Activated CD4-positive, CD25-positive, alpha-beta regulatory T cell treated with anti-CD3 and anti-CD28 coated beads, Interleukin-2, amount 50 U/mL, for 24 hours (primary cell): ENCODE measurements at places on chromosomes 11 and 22.

- no peak for ATAC-seq
These were observed 49.2 kb upstream of the TIMP3 start for GRCh38 chr22:32752326-32752725.

DNA sequence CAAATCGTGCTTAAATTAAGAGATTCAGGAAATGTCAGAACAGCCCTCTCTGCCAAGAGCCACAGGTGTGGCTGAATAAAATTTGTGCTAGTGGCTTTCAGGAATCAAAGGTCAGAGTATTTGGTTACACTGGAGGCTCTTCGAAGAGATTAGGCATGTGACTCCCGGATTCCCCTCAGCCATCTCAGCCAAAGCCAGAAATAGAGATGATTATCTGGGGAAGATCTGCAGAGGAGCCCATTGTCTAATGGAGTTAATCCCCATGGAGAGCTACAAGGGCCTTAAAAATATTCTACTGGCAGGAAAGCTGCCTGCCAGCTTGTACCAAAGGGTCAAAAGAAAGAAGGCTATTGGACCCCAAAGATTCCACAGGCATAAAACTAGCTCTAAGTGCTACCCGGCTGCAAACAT, 1259.5 kb downstream of the TBC1D22A start:
- no peak for ATAC-seq

- no peak for ATAC-seq
These were observed 19.1 kb downstream of the CYB5R2 start for GRCh38 chr11:7654195-7654705.

- no peak for ATAC-seq
These were observed 25.3 kb upstream of the FCHSD2 start for GRCh38 chr11:73167363-73167954.

DNA sequence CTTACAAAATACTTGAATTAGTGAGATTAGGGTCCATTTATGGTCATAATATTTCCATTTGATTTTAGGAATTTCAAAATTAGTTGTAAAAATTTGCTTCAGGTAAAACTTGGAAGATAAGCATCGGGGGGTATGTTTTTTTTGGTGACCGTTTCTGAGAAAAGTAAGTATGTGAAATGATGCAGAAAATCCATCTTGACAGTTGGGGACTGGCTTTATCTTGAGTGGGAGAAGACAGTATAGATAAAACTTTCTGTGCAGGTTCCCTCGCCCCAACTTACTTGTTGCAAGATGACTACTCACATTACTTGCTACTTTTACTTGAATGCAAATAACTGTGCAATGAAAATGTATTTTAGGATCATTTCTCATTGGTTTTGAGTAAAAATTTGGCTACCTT, 49.5 kb downstream of the DNAJC24 start:
- ATAC-seq: no peak

DNA sequence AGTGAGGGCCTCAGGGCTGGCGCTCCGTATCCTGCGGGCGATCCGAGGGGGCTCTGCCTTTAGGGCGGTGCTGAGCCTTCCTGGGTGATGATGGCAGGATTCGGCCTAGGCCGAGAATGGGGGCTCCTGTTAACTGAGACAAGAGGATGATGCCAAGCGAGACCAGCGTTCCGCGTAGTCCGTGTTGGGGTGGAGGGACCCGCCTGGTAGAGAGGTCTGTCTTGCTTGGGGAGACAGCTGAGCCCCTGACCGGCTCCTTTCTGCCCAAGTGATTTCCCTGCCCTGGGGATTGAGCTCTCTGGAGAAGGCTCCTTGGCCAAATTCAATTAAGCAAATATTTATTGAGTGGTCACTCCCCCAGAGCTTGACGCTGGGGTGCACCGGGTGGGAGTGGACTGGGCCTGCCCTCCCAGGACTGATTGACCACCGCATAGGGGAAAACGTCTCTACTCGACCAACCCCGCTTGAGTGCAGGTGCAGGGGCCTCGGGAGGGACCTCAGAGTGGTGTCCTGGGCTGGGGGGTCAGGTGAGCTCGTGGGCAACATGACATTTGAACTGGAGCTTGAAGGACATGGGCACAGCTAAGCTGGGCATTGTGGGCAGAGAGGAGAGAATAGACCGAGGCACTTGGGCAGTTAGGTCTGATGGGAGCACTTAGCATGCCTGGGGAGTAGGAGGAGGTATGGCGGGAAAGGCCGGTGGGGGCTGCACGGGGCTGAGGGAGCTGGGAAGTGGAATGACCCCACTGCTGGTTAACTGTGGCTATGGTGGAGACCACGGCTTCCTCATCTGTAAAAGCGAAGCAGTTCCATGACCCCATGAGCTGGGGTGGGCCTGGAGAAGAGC, 1.1 kb downstream of the GNAZ start:
- no peak for ATAC-seq

DNA sequence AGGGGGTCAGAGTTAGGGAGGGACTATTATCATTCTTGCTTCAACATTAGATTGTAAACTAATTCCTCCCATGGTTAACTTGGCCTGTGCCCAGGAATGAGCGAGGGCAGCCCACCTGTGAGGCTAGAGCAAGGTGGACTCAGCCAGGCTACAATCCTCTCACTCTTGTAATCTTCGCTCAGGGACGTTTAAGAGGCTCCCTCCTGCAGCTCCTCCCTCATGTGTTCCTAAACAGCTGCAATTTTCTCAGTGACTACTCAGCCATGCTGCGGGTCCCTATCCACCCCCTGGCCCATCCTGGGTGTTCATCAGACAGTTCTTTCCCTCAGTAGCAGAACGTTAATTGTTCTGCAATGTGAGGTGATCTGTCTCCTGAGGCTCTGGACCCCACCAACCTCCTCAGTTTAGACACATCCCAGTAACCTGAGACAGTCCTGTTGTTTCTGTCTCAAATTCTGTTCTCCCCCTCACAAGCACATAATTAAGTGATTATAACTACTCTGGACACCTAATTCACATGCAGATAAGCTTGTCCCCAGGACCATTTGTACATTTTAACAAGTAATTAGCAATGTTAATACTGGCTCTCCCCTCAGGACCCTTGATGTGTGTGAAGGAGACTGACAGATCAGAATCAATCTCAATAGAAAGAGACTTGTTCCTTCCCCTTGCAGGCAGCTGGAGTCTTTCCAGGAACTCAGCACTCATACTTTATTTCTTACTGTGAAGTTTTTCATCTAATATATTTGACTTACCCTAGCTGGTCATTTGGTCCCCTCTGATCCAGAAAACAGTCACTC, 337.2 kb upstream of the B3GAT1 start:
- no peak for ATAC-seq

DNA sequence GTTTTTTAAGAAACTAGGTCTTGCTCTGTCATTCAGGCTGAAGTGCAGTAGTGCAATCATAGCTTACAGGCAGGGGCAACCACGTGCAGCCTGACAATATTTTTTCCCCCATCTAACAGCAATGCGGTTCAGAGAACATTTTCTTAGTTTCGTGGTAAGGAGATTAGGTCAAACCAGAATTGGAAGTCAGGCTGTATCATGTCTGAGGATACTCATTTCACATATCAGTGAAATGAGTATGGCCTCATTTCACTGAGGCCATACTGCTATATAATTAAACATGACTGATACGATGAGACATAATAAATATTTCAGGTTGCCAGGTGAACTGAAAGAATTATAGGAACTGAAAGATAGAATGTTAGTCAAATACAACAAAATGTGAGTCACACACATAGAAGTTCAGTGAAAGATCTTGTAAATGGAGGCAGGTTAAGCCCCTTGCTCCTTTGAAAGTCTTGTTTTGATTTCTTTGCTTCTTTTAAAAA, 32.5 kb upstream of the IZUMO1R start:
- peak; percentile 27 for ATAC-seq

GRCh38 chr11:105398636-105399035, 211.2 kb upstream of the GRIA4 start:
- no peak for ATAC-seq

DNA sequence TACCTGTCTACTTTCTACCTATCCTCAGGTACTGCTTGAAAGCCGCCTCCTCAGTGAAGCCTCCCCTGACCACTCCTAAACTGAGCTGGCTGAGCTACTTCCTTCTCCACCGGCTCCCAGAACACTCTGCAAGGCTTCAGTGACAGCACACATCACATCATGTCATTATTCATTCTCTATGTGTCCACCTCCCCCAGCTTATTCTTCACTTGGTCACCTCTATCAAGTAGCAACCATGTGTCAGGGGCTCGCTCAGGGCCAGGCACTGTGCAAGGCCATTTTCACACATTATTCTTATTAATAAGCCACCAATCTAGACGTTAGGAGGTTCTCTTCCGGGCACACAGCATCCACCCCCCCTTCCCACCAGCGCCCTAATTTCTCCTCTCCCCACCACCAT, 3.7 kb upstream of the ELFN2 start:
- ATAC-seq: no peak

DNA sequence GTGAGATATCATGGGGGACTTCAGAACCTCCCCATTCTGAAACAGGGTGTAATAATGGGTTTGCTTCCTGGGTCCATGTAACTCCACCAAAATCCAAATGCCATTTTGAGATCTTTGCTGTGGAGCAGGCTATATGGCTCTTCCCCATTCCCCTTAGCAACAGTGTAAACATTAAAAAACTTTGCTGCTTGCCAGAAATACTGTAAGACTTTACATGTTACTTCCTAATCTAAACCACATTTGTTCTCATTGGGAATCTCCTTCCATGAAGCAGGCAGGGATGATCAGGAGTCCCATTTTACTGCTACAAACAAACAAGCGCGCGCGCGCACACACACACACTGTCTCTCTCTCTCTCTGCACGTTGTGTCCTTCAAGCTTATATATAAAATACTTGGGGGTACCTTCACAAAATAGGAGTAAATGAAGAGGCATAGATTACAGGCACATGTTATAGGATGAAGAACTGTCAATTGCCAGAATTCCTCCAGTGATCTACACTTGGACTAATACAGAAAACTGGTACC, 86.5 kb downstream of the ANO3 start:
- ATAC-seq: no peak

GRCh38 chr11:73203790-73204189, 14.3 kb upstream of the P2RY2 start:
- ATAC-seq: no peak

DNA sequence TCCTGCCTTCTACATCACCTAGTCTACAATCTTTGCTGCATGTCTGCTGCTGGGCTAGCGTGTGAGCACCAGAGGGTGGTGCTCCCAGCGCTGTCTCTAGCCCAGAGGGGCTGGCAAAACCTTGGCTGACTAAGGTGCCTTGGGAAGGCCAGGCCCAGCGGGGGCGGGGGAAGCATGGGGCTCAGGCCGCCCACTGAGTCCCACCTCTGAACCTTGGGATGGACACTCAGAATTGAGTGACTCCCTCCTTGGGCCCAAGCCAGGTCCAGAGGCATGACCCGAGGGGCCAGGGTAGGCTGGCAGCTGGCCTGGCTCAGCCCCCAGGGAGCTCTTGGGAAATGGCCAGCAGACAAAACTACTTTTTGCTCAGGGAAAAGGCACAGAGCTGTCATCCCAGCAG, 7.6 kb upstream of the GAL3ST1 start:
- ATAC-seq: no peak

DNA sequence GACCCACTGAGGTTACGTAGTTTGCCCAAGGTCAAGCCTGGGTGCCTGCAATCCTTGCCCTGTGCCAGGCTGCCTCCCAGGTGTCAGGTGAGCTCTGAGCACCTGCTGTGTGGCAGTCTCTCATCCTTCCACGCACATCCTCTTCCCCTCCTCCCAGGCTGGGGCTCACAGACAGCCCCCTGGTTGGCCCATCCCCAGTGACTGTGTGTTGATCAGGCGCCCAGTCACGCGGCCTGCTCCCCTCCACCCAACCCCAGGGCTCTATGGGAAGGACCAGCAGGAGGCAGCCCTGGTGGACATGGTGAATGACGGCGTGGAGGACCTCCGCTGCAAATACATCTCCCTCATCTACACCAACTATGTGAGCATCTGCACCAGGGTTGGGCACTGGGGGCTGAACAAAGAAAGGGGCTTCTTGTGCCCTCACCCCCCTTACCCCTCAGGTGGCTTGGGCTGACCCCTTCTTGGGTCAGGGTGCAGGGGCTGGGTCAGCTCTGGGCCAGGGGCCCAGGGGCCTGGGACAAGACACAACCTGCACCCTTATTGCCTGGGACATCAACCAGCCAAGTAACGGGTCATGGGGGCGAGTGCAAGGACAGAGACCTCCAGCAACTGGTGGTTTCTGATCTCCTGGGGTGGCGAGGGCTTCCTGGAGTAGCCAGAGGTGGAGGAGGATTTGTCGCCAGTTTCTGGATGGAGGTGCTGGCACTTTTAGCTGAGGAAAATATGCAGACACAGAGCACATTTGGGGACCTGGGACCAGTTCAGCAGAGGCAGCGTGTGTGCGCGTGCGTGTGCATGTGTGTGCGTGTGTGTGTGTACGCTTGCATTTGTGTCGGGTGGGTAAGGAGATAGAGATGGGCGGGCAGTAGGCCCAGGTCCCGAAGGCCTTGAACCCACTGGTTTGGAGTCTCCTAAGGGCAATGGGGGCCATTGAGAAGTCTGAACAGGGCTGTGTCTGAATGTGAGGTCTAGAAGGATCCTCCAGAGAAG, 1.6 kb downstream of the GSTP1 start:
- no peak for ATAC-seq

DNA sequence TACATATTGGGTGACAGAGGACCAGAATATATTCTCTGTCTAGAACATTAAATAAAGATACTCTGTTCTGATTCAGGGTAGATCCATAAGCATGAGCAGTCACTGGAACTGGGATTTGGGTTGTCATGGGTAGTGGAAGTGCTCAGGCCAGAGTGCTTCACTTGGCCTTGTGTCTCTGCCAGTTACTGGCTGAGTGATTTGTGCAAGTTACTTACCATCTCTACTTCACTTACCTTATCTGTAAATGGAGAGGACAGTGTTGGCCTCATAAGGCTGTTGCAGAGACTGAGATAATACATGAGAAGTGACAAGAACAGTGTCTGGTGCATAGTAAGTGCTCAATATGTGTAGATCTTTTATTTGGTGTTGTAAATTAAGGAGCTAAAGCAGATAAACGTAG, 17.6 kb downstream of the ATXN10 start:
- ATAC-seq: no peak

- ATAC-seq: no peak
These were observed 32.0 kb downstream of the TMEM184B start for GRCh38 chr22:38240734-38241252.

DNA sequence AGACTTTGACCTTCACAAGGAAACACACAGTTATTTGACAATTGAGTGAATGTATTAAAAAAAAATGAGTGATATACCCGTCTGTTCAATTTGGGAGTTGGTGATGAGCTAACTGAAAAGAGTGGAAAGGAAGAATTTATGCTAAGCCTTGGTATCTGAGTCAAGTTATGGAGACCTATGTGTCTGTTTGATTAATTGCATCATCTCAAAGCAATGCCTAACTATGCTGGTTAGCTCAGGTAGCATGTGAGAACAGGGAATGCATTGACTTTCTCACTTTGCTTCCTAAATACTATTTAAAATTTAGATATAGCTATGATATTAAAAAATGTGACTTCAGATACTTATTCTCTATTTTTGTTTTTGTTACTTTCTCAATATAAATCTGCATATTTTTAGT, 110.5 kb downstream of the DDX10 start:
- no peak for ATAC-seq

- ATAC-seq: peak; percentile 75
These were observed 70.3 kb downstream of the MAML2 start for GRCh38 chr11:96272529-96273222.

- no peak for ATAC-seq
These were observed 17.9 kb upstream of the CSNK2A3 start for GRCh38 chr11:11370962-11371303.

- ATAC-seq: no peak
These were observed 500.1 kb downstream of the BRD1 start for GRCh38 chr22:49327411-49328117.

GRCh38 chr11:88131764-88132470, 43.3 kb downstream of the RAB38 start:
- ATAC-seq: no peak

GRCh38 chr11:70067591-70068341, 10.4 kb upstream of the ANO1 start:
- ATAC-seq: no peak

- ATAC-seq: no peak
These were observed 7.8 kb downstream of the ADAMTS8 start for GRCh38 chr11:130420478-130421198.
